ENCODE measurements at places on chromosomes 1 and 21.

DNA sequence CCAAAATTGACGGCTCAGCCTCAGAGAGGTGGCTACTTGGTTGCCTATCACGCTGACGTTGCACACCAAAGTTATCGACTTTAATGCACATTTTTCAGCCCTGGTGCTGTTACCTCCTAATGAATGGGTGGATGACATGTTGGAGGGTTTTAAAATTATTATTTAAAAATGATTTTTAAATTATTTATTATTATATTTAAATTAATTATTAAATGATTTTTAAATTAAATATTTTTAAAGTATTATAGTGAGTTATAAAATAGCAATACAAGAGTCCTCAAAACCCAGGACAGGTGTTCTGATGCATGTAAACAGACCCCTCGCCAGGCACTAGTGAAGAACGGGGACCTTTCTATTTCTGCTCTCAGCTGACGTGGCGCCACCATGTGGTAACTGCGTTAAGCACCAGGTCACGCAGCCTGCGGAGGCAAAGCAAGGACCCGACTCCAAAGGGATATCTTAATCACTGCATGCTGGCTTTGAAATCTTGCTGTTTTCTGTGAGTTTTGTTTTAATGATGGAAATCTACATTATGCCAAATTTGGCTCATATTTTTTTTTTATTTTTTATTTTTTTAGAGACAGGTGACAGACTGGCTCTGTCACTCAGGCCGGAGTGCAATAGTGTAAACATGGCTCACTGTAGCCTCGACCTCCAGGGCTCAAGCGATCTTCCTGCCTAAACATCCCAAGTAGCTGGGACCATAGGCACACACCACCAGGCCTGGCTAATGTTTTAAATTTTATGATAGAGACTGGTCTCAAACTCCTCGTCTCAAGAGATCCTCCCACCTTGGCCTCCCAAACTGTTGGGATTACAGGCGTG lies 22.6 kb downstream of the CASP9 start:
- peak; percentile 85 for DNase-seq

- DNase-seq, result no peak
Observed at GRCh38 chr1:45730075-45730779, 20.2 kb downstream of the IPP start.

- no peak for DNase-seq
Observed at GRCh38 chr1:245556057-245556456, 401.3 kb downstream of the KIF26B start.

GRCh38 chr1:71228742-71229365 lies 148.0 kb upstream of the ZRANB2 start:
- DNase-seq, result no peak

- DNase-seq, result no peak
Observed at GRCh38 chr21:39555911-39556590, 56.7 kb upstream of the B3GALT5 start.

DNA sequence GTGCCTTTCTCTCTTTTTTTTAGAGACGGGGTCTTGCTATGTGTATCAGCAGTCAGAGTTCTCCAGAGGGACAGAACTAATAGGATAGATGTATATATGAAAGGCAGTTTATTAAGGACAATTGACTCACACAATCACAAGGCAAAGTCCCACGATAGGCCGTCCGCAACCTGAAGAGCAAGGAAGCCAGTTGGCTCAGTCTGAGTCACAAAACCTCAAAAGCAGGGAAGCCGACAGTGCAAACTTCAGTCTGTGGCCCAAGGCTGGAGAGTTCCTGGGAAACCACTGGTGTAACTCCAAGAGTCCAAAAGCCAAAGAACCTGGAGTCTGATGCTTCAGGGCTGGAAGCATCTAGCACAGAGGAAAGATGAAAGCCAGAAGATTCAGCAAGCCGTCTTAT lies 16.3 kb upstream of the H3-3A start:
- DNase-seq, result no peak

DNA sequence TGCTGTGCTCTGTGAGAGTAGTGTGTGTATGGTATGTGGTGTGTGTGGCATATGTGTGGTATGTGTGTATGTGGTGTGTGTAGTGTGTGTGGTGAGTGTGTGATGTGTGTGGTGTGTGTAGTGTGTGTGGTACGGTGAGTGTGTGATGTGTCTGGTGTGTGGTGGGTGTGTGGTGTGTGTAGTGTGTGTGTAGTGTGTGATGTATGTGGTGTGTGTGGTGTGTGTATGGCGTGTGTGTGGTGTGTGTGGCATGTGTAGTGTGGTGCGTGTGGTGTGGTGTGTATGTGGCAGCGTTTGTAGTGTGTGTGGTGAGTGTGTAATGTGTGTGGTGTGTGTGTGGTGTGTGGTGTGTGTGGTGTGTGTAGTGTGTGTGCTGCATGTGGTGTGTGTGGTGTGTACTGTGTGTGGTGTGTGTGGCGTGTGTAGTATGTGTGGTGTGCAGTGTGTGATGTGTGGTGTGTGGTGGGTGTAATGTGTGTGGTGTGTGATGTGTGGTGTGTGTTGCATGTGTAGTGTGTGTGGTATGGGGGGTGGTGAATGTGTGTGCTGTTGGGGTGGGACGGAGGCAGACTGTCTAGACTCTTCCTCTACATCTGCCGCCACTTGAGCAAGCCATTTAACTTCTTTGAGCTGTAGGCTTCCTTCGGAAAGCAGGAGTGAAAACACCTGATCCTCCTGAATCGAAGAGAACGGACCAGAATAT lies 33.5 kb downstream of the GPA33 start:
- DNase-seq, result no peak

GRCh38 chr1:98216304-98216703 lies 295.5 kb upstream of the DPYD start:
- DNase-seq, result no peak

DNA sequence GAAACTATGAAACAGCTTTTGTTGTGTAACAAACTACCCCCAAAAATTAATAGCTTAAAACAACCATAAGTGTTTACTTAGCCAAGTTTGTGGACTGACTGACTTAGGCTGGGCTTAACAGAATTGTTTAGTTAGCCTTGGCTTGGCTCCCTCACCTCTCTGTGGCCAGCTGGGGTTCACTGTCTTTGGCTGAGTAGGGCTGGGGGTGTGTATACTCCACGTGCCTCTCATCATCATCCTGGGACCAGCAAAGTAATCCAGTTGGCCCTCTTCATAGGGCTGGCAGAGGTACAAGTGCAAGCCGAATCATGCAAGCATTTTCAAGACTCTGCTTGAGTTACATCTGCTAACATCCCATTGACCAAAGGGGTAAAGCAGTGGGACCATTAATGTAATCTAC lies 252.3 kb downstream of the BRINP2 start:
- DNase-seq, result no peak

DNA sequence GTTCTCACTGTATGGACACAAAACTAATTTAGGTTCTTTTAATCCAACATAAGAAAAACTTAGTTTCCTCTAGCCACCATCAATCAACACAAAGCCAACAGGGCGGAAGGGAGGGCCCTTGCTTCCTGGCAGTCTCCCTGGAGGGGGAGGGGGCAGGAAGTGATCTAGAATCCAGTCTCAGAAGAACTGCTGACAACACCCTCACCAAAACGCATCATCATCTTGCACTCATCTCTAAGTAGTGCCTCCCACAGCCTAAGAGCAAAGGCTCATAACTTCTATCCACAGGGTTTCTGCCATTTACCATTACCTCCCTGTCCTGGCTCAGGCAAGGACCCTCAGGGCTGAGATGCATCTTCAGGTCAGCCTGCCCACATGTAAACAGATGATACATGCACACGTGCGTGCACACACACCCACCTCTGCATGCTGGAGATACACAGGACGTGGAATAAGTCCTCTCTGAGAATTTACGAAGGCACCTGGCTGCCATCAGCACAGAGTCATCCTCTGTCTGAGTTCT lies 20.5 kb downstream of the HIVEP3 start:
- DNase-seq, result no peak

DNA sequence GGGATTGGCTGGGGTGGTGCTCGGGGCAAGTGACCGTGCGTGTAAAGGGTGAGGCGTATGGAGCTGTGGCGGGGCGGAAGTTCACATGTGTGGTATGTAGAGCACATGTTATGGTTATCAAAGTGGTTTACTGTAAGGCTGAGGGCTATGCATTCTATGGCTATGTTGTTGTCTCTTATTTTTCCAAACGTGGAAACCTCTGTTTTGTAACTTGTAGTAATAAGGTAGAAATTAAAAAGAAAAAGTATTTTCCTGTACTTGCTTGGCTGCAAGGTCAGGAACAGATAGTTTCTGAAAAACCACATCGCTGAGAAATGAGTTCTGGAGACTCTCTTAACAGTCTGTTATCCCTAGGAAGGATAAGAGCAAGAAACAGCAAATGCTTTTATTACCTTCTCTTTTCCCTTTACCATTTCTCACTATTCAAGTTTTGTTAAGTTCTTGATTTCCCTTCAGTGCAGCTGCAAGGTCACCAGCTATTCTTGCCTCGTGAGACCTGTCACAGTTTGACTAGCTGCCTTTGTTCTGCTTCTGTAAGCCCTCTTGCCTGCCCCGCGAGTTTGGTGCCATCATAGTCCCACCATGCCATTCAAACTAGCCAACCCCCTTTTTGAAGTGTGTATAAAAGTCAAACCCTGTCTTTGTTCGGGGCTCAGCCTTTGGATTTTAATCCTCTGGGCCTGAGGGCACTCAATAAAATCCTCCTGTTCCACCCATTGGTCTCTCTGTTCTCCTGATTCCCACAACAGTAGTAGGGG lies 9.5 kb downstream of the RNU1-2 start:
- peak; percentile 100 for DNase-seq

GRCh38 chr1:86872086-86872485 lies 41.8 kb downstream of the SELENOF start:
- DNase-seq, result no peak

DNA sequence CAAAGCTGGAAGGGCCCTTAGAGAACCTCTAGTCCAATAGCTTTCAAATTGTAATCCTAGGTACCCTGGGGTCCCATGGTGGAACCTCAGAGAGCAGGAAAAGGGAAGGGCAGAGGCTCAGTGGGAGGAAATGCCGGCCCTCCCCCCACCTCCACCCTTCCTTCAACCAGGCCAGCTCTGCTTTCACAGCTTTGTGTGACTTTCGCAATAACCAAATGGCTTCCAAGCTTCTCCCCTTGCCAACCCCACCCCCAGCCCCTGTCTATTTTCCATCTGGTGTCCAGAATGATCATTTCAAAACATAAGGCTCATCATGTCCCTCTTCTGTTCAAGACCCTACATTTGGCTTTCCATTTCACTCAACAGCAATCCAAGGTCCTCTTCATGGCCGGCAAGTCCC lies 74.4 kb downstream of the CD58 start:
- DNase-seq, result no peak
